ENCODE measurements at places on chromosomes 6 and 20. TPM values are rescaled to one million over a fixed set of nuclear protein-coding genes. Genes with fewer than 3 reads are reported as not detected.

GRCh38 chr6:33642897-33643296 lies 21.8 kb downstream of the ITPR3 start:
- no peak for DNase-seq

- DNase-seq, result no peak
Observed at GRCh38 chr6:43504756-43505593, 5.2 kb downstream of the LRRC73 start.

DNA sequence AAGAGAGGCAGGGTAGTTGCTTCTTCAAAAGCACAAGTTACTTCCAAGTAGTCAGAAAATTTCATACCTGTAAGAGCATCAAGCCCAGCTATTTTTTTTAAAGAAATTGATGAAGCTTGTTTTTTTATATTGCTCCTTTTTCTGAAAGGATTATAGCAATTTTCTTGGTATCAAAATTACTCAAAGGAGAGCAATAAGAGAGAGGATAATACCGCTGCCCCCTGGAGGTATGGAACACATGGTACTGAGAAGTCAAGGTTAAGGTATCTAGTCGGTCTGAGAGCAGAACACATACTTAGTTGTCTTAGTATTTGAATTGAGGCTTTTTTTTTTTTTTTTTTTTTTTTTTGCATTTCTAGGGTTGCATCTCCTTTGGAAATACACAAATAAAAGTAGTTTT lies 59.4 kb downstream of the ADGRF5 start:
- DNase-seq, result no peak

RIPPLY2 gene
- not detected for total RNA-seq

GRCh38 chr20:56808117-56808725 lies 179.1 kb downstream of the TFAP2C start:
- DNase-seq, result no peak

GRCh38 chr20:56361900-56362299 lies 3.1 kb downstream of the FAM210B start:
- DNase-seq, result no peak

GRCh38 chr6:113842165-113842564 lies 15.0 kb upstream of the MARCKS start:
- no peak for DNase-seq

GRCh38 chr6:42889815-42890214 lies 10.4 kb downstream of the RPL7L1 start:
- DNase-seq, result no peak

DNA sequence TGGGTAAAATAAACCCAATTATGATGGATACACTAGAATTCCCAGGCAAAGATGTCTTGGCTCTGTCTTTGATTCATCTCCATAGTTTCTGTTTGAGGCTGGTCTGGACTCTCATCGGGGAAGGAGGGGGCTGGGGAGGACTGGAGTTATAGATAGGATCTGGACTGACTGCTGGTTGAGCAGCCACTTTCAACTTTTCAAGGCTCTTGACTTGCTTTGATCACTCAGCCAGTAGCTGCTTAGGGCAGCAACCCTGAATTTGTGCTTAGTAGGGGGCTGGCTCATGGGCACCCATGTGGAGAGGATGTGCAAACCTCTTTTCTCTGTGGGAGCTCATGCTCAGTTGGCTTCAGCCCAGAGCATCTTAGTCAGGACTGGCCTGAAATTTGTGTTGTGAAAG lies 114.0 kb upstream of the NEDD9 start:
- no peak for DNase-seq

DNA sequence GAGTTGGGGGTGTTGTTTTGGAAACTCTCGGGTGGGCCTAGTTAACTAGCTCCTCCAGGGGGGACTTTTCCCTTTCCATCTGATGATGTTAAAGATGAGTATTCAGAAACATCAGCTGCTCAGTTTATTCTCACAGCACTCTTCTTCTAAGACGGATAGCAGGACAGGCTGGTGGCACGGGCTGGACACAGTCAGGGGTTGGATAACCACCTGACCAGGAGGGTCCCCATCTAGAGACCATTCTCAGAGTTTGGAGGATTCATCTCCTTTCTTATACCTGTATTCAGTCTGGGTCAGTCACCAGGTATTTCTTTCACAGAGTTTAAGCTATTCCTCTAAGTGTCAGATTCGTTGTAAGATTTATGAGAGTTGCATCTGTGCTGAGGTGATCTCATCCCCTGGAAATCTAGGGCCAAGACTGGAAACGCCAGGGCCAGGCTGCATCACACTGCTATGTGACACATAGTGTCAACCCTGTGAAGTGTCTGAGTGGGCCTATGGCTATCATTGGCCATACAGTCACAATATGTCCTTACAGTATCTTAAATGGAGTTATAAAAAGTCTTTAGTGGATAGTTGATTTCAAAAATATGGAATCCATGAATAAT lies 111.7 kb downstream of the FAM50B start:
- DNase-seq, result no peak

SDCBP2 gene
- total RNA-seq, result 57.2 TPM

NR2E1 gene
- total RNA-seq, result not detected

DNA sequence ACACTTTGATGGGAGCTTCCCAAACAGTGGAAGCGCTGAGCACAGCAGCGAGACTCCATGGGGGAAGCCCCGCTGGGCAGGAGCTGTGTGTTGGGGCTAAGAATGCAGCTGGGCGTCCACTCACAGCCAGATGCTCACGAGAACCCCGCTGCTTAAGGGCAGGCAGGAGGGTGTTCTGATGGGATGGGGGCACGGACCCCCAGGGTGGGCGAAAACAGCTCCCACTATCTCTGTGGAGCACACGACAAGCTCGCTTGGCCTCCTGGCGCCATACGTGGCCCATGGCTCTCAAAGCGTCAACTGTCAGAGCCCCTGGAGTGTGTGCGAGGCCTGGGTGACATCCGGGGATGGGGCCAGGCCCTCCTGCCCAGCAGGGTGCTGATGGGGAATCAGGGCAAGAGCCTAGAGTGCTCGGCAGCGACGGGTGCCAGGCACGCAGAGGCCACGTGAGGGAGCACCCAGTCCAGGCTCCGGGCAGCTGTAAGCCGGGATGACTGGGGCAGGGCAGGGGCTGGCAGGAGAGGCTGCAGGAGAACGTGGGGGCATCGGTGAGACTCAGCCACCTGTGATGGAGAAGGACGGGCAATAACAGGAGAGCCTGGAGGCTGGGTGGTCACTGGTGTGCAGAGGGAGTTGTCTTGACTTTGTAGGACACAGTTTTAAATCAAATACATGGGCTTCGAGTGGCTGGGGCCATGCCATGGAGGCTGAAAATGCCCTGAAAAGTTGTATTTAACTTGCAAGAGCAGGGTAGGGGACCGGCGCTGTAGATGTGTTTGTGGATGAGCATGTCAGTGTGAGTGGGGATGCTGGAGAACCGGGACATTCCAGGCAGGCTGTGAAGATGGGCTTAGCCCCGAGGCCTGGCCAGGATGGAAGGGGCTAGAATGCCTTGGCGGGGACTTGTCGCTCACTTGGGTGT lies 27.3 kb downstream of the PYGB start:
- DNase-seq, result no peak

TRDN gene
- 0.24 TPM for total RNA-seq

ULBP2 gene
- total RNA-seq, result 0.10 TPM

DNA sequence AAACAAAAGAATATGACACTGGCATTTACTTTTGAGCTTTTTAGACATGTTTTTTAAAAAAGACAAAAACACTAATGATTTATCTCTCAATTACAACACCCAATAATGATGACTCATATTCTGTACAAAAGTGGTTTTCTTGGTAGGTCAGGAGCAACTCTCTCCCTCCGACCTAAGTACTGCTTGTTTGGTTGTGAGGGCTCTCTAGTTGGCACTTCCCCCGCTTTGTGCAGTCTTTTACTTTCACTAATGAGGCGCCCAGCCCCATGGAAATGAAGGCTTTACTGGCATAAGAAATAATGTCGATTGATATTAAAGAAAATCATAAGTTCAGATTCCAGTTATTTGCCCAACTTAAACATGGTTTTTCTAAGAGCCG lies 1.3 kb downstream of the KPNA5 start:
- DNase-seq, result peak; percentile 26

GRCh38 chr20:1424336-1424735 lies 31.5 kb upstream of the FKBP1A start:
- no peak for DNase-seq

- DNase-seq, result no peak
Observed at GRCh38 chr6:137867685-137868509, 838 bp downstream of the TNFAIP3 start.

- no peak for DNase-seq
Observed at GRCh38 chr20:63363013-63363957, 2.1 kb upstream of the CHRNA4 start.
